NAMALWA (cell line): ENCODE measurements at places on chromosomes 1 and 21.

- DNase-seq, result no peak
Measured at GRCh38 chr1:119794230-119794875, 16.9 kb downstream of the REG4 start.

- peak; percentile 92 for DNase-seq
Measured at GRCh38 chr1:98870959-98871903, 133.4 kb downstream of the PLPPR5 start.

- no peak for DNase-seq
Measured at GRCh38 chr1:79874289-79874688, 867.8 kb upstream of the ADGRL4 start.

- DNase-seq, result peak; percentile 11
Measured at GRCh38 chr21:41322496-41323382, 6.1 kb downstream of the FAM3B start.

- DNase-seq, result no peak
Measured at GRCh38 chr1:109047339-109047738, 5.4 kb upstream of the WDR47 start.

- DNase-seq, result no peak
Measured at GRCh38 chr1:59554752-59555151, 257.9 kb downstream of the FGGY start.

DNA sequence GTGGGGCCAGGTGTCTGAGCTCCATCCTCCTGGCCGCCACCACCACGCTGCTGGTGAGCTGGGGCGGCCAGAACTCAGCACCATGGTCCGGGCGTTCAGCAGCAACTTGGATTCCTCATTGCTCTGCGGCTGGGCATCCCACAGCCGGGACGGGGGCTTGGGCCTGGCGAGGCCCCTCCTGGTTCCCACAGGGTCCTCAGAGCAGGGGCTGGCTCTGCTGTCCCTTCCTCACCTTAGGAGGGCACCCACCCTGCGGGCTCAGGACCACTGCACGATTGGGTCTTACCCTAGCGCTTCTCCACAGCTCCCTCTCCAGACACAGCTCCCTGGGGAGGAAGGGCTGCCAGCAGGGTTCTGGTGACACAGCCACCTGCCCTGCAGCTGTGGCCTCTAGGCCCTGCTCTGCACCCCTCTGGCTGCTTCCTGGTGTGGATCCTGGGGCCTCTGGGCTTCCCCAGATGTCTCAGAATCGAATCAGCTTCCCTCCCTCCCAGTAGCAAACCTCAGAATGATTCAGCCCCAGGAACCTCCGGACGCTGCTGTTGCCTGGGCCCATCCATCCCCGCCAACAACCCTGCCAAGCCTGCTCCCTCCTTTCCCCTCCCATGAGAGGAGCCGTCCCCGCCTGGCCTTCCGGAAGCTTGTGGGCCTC is 25.0 kb downstream of the CRYAA start:
- DNase-seq, result peak; percentile 32

DNA sequence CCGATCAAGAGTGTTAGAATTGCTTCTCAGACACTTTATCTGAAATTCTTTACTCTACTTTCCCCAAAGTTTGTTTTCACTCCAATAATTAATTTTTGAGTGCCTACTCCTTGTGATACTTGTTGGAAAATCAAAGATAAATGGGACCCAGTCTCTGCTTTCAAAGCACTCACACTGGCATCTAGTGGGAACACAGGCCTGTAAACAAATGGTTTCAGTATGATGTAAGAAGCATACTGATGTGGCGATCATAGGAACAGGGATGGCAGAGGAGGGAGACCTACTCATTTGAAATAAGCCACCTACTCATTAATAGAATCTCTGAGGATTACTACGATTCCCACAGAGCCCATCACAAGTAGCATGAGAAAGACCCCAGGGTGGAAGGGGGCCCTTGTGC is 273.7 kb upstream of the ST6GALNAC5 start:
- DNase-seq, result no peak

DNA sequence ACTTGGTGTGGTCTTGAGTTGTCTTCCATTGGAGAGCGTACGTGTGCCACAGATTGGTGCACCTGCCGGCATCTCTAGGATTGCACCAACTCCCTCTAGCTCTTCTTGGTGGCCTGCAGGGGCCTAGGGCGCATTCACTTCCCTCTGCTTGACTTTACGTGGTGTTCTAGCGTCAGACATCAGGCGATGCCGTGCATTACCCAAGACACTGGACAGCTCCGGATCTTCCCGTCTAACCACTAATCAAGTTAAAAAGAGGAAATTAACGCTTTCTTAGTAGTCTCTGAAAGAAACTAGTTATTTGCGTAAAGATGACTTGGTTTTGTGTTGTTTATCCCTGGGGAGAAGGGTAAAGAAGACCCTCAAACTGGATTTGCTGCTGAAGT is 510 bp upstream of the IL10RB start:
- peak; percentile 93 for DNase-seq

GRCh38 chr1:59315529-59316463 is 18.9 kb downstream of the FGGY start:
- no peak for DNase-seq

GRCh38 chr1:29880556-29880955 is 644.2 kb downstream of the PTPRU start:
- DNase-seq, result no peak

GRCh38 chr1:23742670-23743286 is 493 bp upstream of the ELOA start:
- peak; percentile 54 for DNase-seq

DNA sequence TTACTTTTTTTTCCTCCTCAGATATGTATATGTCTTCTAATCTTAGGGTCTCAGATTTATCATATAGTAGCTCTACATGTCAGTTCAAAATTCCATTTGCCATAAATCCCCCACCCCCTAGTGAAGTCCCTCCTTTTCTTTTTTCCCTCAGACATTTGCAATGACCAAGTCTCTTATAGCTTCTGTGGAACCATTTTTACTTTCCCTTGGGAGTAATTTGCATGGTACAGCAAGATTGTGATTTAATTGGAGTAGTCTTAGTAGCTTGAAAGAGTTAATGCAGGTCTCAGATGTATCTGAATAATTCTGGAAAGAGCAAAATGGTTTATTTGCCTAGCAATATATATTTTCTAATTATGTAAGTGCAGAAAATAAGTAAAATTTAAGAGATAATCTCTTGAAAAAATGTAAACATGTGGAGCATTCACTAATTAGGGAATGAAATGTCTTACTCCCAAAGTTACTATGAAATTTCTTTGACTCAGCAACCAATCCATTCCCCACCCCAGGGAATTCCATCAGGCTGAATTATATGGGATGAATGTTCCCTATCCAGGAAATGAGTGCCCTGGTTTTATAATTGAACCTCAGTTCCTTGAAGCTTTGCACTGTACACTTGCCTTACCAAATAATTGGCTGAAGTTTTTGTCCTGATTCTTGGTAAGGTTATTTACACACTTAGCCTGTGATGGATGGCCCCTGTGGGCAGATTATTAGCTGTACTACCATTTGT is 267.0 kb downstream of the DNM3 start:
- DNase-seq, result no peak

GRCh38 chr1:36346741-36347370 is 23.4 kb upstream of the EVA1B start:
- DNase-seq, result no peak

GRCh38 chr1:61215119-61215518 is 132.8 kb downstream of the NFIA start:
- no peak for DNase-seq

GRCh38 chr1:218480137-218480536 is 135.0 kb downstream of the TGFB2 start:
- DNase-seq, result no peak

DNA sequence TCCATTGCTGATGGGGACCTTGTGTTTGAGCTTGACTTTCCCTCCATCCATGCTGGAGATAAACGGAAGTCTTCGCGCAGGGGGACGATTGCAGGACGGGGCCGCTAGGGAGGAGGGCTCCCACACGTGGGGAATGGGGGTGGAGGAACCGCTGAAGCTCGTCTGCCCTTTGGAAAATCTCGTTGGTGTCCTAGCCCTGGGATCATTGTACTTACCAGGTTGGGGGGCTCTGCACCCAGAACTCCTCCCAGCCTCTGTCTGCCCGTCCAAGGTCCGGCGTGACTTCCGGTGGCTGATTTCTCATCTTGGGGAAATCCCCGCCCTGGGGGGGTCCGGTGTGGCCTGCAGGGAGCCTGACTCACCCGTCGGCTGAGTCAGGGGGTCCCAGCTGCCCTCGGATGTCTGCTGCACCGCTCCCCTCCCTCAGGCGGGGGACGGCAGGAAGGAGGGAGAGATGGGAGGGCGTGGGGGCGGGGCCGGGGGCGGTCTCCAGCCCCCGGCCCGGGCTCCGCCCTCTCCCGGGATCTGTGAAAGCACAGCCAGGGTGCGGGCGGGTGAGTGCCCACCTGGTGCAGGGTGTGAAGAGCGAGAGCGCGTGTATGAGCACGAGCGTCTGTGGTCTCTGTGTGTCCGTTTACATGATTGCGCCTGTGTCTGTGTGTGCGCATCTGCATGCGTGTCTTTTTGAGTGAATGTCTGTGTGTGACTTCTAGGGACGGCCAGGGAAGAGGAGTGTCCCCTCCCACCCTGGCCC is 35.8 kb downstream of the PIK3CD start:
- peak; percentile 84 for DNase-seq

DNA sequence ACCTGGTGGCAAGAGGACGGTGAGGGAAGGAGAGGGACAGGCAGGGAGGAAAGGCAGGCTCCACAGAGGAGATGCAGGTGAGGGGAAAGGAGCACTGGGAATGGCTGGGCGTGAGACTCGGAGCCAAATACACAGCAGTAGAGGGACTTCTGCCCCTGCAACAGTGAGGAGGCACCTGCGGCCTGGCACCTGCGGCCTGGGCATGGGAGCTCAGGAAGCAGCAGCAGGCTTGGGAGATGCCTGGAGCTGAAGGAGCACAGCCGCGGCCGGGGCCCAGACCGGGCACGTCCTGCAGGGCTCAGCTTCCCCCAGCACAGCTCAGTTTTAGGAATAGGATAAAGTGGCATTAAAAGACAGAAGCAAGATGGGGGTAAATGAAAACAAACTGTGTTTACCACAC is 20.9 kb upstream of the TSPEAR start:
- no peak for DNase-seq

- peak; percentile 37 for DNase-seq
Measured at GRCh38 chr1:248884632-248885295, 21.3 kb upstream of the PGBD2 start.

DNA sequence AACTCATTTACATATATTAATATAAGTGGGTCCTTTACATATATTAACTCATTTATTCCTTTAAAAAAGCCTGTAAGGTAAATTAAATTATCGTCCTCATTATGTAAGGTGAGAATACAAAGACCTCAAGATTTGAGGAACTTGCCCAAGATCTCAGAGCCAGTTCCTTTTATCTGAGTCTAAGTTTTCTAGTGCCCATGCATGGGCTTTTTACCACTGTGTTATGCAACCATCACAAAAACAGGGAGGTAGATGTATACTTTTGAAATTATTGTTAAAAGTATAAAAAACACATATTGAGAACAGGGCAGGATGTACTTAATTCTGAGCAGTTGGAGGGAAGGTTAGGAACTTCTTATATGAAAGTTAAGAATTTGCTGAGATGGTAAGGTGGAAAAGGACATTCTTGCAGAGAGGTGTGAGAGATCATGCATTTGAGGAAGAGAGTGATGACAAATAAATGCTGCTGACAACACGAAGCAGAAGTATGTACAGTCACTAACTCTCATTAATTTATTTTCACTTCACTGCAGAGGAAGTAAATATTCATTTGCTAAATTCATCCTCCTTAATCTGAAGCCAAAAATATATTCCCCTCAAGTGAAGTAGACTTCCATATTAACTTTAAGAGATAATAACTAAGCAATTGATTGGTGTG is 28.9 kb upstream of the LYPLAL1 start:
- no peak for DNase-seq

DNA sequence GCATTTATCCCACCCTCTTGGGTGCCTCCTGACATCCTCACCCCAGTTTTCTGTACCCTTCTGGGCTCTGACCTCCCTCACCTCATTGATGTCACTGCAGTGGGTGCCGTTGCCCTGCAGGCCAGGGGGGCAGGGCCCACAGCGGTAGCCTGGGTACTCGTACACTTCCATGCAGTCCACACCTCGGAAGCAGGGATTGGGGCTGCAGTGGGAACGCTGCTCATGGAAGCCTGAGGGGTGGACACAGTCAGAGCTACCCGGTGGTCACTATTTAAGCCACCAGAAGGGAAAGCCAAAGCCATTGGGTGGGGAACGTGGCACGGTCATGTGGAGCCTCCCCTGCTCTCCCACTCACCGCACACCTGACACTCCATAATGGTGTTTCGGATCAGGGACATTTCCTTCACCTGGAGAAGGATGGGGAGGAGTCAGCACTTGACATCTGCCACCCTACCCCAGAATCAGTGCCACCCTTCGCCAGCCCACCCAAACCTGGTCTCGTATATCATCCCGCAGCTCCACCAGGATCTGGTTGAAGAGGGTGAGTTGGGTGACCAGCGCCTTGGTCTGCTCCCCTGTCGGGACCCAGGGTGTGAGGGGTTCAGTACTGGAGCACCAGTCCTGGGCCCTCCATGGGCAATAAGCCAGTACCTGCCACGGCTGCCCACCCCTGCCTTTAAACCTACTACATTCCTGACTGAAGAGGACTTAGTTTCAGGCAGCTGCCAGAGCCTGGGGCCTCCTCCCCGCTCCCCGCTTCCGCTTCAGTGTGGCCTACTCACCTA is 4.8 kb downstream of the THBS3 start:
- DNase-seq, result no peak

- DNase-seq, result no peak
Measured at GRCh38 chr1:164670786-164671185, 111.8 kb downstream of the PBX1 start.

GRCh38 chr1:18726368-18726767 is 95.7 kb downstream of the PAX7 start:
- no peak for DNase-seq

DNA sequence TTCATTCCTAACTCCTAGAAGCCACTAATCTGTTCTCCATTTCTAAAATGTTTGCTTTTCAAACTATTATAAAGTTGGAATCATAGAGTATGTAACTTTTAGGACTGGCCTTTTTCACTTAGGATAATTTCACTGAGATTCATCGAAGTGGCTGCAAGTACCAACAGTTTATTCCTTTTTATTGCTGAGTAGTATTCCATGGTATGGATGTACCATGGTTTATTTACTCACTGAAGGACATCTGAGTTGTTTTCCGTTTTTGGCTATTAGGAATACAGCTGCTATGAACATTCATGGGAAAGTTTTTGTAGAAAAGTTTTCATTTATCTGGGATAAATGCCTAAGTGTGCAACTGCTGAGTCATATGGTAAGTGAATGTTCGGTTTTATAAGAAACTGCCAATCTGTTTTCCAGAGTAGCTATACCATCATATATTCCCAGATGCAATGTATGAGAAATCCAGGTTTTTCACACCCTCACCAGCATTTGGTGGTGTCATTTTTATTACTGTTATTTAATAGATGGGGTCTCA is 66.3 kb downstream of the SLC27A3 start:
- DNase-seq, result no peak

GRCh38 chr1:29668551-29669157 is 432.3 kb downstream of the PTPRU start:
- DNase-seq, result no peak

- no peak for DNase-seq
Measured at GRCh38 chr1:114902343-114902742, 47.7 kb downstream of the SYCP1 start.
